Kidney capillary endothelial cell (primary cell): ENCODE measurements at places on chromosomes 2 and 18.

DNA sequence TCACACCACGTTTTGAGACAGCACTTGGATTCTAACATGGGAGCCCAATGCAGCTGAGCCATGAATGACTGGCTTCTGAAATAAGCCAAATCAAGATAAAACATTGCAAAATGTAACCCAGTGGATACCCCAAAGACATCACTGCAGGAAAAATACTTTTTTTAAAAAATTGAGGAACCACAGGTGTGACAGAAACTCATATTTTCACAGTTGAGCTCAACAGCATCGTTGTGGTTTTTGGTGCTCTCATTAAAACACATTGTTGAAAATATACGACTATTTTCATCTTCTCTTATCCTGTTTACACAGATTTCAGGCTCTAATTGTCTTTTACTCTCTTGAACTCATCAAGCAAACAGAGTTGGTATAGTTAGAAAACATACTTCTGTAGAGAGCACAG is 429.3 kb upstream of the VRK2 start:
- DNase-seq = no peak

DNA sequence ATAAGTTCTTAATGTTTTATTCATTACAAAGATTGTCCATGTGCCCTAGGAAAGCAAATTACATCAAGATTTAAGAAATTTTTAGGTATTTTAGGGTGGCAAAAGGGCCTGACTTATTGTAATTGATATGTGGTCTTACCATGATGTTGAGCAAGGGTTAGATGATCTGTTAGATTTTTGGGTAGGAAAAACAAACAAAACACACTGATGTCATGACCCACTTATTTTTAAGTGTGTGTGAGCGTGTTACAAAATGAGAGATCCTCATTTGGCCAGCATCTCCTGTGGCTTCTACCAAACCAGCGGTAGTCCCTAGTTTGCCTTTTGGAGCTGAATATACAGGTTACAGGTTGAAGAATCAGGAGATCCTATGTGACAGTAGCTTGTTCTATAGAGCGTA is 89.8 kb upstream of the ITGB6 start:
- DNase-seq = no peak

DNA sequence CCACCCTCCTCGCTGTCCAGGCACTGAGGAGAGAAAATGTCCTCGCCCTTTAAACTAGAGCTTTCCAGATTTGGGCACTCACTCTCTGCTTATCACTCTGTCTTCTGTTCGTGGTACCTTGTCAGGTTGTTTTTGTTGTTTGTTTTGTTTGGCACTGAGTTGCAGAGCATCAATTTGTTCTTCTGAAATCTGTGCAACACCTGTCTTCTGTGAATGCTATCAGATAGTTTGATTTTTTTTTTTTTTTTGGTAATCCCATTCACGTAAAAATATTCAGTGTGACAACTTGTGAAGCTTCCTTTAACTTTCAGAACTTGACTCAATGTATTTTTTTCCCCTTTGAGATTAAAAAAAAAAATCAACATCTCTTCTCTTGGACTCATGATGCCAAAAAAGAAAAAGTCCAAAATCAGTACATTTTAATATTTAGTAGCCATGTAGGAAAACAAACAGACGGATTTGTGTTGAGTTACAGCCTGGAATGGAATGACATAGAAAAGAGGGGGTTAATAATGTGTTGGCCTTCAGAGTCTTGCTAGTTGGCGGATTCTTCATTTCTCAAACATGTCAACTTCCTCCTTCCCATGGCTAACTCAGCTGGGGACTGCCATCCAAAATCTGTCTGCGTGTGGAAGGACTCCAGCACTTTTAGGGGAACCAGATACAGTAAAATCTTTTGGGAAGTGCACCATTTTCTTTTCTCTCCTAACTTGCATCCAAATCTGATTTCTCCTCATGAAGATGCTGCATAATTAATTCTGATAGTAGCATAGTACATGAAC is 1.6 kb downstream of the TMEM178A start:
- no peak for DNase-seq

GRCh38 chr2:204663816-204664425 is 118.6 kb downstream of the PARD3B start:
- DNase-seq = no peak

DNA sequence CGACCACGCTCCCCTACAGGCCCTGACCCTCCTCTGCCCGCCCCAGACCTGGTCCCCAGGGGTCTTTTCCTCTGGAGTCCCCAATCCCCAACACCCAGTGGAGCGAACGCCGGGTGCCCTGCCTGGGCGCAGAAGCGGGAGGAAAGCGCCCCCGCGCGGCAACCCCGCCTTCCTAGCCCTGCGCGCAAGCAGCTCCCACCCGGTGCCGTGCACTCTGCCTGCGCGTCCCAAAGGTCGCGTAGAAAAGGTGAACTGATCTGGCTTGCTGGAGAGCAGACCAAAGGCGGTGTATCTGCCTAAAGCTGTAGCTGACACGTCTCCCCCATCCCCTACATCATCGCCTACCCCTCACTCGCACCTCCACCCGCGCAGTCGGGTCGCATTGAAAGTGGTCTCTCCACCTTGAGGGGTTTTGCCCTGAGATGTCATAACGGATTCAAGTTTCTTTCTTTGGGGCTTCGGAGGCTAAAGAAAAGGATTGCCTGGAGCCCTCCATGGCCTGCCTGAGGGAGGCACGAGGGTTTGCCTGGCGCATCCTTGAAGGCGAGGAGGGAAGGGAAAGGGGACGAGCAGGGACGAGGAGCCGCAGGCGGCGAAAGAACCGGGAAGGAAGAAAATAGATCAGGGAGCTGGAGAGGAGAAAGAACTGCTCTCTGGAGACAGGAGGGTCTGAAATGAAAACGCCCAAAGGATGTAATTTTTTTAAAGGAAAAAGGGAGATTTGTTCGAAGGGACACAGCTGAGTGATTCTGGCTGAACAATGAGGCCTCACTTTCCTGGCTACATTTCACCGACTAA is 5.8 kb downstream of the GAD1 start:
- DNase-seq = no peak

DNA sequence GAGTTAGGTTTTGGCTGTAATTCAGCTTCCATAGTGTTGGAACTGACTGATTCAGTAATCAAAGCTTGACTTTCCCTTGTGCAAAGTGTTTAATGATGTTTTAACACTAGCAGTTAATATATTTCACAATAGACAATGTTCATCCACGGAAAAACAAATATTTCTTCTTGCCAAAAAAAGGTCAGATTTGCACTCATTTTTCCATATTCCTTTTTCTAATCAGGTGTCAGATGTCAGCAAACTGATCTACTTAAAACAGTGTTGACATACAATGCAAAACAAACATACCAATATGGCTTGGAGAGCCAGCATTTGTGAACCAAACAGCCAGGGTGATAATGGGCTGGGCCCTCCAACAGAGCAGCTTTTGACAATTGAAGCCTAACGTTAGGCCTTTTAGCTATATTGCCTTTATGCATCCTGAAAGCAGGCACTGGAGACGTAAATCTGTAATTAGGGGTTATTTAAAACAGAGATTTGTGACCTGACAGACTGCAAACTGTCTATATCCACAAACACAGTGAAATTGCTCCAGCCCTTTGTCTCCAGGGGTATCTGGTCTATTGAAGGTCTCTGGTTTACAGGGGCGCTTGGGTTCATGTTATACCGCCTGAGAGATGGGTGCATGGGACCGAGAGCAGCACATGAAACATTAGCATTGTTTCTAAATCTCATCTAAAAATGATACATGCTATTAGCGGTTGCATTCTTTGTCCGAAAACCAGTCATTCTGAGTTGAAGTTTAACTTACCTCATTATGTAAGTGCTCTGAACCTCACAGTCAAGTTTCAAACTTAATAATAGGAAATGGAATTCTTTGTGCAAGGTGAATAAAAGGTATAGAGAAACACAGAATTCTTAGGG is 7.1 kb upstream of the CDCA7 start:
- DNase-seq = no peak

- peak; percentile 46 for DNase-seq
Observed at GRCh38 chr2:88059979-88060906, 4.7 kb upstream of the KRCC1 start.

DNA sequence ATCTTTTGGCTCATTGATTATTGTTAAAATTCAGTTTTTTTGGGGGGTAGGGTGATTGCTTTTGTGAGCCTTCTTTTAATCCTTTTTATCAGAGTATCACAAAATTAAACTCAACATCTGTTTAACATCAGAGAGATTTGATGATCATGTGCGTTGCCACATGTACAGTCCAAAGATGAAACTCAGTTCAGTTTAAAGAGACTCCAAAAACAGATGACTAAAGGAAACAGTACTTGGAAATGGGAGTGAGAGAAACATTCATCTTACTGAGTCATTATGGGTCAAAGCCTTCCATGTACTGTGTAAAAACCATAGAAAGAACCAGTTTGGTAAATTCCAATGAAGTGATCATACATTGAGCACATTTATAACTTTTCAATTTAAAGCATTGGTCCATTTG is 53.0 kb downstream of the LYPD6 start:
- DNase-seq = no peak

- no peak for DNase-seq
Observed at GRCh38 chr2:114610677-114611076, 168.2 kb downstream of the DPP10 start.

DNA sequence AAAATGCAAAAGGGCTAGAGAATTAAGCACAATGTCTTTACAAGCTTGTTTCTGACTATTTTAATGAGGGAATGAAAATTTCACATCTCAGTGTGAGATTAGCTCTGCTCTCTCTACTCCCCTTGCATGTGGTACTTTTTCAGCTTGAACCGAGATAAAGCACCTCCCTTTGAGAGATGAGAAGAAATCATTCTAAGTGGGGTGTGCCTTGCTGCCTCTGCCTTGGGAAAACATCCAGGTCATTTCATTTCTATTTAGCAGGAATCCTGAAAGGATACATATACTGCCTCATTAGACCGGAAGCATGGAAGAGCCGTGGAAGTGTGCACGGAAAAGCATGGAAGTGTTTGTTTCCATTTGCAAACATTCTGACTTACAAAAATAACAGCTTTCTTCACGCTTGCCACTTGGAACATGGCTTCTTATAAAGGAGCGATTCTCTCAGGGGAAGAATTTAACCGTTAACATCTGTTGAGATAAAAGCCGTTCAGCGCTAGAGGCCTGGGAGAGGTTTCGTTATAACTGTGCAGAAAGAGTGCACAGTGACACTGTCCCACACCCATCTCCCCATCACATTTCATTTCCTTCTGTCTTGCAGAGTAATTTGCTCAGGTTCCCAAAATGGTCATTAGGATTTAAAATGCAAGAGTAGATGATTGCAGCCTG is 16.7 kb downstream of the NOSTRIN start:
- DNase-seq = no peak

GRCh38 chr2:127615511-127616166 is 30.3 kb upstream of the GPR17 start:
- no peak for DNase-seq

GRCh38 chr2:126754240-126755004 is 98.5 kb downstream of the GYPC start:
- no peak for DNase-seq

DNA sequence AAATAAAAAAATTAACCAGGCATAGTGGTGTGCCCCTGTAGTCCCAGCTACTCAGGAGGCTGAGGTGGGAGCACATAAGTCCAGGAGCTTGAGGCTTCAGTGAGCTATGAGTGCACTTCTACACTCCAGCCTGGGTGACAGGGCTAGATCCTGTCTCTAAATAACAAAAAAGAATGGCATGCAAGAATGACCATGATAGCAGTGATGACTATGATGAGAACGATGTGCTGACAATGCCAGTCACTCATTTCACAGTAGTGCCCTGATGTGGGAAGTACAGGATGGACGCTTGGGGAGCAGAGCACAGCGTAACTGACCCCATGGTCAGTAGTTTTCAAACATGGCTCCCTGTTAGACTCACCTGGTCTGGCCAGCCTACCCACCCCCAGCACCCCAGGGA is 139.1 kb downstream of the VAPA start:
- no peak for DNase-seq

DNA sequence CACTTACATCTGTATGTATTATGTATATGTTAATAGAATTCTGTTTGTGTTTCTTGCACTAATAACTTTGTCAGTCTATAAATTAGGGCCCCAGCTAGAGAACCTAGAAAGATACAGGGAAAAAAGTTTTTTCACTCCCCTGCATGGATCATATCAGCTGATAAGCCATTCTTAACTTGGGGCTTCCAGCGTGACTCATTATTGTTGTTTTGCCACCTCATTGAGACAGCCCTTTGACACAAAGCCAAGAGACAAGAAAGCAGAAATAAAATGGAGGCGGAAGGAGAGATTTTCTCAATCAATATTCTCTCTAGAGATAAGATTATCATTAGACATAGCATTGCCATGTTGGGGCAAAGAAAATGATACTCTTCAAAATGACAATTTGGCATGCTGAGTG is 93.4 kb downstream of the AKAIN1 start:
- DNase-seq = peak; percentile 13

GRCh38 chr2:187475499-187476248 is 27.6 kb upstream of the CALCRL start:
- no peak for DNase-seq

GRCh38 chr18:9994026-9994570 is 80.3 kb downstream of the VAPA start:
- no peak for DNase-seq

DNA sequence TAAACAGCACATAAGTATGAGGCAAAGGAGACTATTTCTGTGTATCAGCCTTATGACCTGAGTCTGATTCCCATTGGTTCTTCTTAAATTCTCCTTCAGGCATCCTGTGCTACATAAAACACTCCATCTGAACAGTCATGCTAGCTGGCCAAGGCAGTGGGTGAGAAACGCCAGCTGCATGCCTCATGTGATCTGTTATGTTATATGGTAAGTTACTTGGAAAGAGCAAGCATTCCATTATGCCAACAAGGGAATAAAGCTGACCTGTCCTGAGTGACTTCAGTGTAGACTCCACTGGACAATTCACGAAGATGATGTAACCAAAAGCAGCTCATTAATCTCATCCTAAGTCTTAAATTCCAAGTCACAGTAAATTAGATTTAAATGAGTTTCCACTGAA is 216.5 kb upstream of the FN1 start:
- DNase-seq = no peak

- no peak for DNase-seq
Observed at GRCh38 chr18:49519101-49519971, 32.3 kb upstream of the C18orf32 start.

GRCh38 chr2:27139310-27139709 is at the start of gene PRR30:
Gene PRR30, minus strand, starts transcription at chr2:27139410. Its CDS starts 1,081 bp downstream, at chr2:27138329.
- no peak for DNase-seq

DNA sequence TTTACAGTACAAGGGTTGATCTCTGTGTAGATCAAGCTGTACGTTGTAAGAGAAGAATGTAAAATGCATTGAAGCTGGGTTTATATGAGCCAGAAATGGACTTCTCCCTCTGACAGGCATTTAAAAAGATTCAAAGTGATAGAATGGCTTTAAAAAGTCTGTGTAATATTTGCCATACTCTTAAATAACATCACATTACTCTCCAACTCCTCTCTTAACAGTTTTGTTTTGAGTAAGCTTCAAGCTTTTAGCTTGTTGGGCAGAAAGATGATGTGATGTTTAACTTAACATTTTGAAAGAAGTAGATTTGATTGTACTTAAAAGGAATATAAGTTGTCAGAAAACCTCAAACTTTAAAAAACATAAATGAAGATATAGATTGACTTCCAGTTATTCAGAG is 72.2 kb downstream of the COX7A2L start:
- DNase-seq = no peak

- DNase-seq = no peak
Observed at GRCh38 chr2:37892436-37893114, 32.5 kb upstream of the RMDN2 start.
